ENCODE measurements at places on chromosomes 7 and 10. TPM values are rescaled to one million over a fixed set of nuclear protein-coding genes. Genes with fewer than 3 reads are reported as not detected.

DNA sequence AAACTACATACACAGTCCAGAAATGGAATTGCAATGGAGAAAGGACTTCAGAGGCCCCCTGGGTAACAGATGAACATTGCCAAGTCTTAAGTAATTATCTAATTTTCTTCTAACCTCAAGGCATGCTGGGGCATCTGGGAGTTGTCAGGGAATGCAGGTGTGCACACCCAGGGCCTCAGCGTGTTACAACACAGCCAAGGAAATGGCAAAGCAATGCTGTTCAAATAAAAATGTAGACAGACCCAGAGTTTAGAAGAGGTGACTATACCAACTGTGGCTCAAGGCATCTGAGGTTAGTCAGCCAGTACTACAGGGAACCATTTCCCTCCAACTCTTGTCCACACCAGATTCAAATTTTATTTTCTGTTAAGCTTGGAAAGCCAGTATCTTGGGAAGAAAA is 73.6 kb downstream of the CCDC3 start:
- H3K36me3 ChIP-seq: no peaks in the 10 kb centered on the region
- H3K27me3 ChIP-seq: peaks cover 1% of the 10 kb centered on the region
- no peak for DNase-seq
- no peak overlapping the region for H3K27ac ChIP-seq
- H3K4me1 ChIP-seq: no peaks in the 10 kb centered on the region

The GFRA1 gene
- not detected for total RNA-seq

The CDHR3 gene
- total RNA-seq: 0.52 TPM

DNA sequence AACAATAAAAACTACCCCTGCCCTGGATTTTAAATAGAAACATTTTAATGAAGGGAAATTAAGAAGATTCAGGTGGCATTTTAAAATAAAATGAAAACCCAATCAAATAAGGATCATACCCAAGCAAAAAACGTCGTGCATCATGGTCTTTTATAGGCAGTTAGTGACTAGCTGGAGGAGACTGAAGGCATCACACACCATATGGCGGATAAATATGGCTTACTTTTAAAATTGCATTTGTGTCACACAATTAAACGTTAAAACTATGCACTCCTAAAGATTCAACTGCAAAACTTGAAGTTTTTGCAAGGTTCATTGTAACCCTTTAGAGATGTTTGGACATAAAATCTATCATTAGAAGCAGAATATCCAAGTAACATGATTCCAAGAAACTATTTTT is 200.1 kb upstream of the NRG3 start:
- no peak overlapping the region for H3K4me3 ChIP-seq
- H3K36me3 ChIP-seq: no peaks in the 10 kb centered on the region
- no peak overlapping the region for H3K27ac ChIP-seq
- DNase-seq: no peak

GRCh38 chr10:119340893-119341458 is 133.6 kb downstream of the GRK5 start:
- no peak overlapping the region for H3K27ac ChIP-seq
- peaks cover 10% of the 10 kb centered on the region for H3K36me3 ChIP-seq
- no peak overlapping the region for H3K4me3 ChIP-seq
- DNase-seq: no peak

All from activated naive CD4-positive, alpha-beta T cell treated with anti-CD3 and anti-CD28 coated beads for 36 hours (primary cell).